ENCODE measurements at places on chromosomes 1 and 21.

DNA sequence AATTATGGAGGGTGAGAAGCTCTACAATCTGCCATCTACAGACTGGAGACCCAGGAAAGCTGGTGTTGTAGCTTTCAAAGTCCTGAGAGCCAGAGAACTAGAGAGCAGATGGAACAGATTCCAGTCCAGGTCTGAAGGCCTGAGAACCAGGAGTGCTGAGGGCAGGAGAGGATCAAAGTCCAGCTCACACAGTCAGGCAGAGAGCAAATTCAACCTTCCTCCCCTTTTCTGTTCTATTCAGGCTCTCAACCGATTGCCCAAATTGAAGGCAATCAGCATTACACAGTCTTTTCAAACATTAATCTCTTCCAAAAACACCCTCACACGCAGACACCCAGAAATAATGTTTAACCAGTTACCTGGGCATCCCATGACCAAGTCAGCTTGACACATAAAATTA is 2.5 kb upstream of the TMPRSS2 start:
- DNase-seq: no peak

DNA sequence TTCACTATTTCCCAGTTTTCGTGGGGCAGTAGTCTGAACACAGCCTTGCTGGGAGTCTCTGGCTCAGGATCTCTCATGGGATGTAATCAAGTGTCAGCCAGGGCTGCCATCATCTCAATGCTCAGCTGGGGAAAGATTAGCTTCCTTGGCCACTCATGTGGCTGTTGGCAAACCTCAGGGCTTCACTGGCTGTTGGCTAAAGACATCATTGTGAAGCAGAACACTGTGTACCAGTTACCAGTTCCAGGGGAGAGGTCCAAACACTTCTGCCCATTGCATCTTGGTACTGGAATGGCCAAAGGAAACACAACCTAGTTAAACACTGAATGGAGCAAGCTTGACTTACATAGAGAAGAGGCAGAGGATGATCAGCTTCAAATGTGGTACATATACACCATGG is 33.7 kb downstream of the AADACL4 start:
- no peak for DNase-seq

DNA sequence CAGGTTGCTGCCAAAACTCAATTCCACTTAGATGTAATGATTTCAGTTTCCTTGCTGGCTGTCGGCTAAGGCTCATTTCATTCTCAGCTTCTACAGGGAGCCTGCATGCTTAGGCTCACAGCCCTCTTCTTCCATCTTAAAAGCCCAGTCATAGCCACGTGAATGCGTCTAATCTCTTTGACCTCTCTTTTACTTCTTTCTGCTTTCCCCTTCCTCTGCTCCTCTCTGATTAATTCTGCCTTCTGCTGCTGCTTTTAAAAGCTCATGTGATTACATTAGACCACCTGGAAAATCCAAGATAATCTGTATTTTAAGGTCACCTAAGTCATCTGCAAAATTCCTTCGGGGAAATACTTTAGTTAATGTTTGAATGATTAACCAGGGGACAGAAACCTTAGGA is 812.8 kb upstream of the BRINP3 start:
- no peak for DNase-seq

DNA sequence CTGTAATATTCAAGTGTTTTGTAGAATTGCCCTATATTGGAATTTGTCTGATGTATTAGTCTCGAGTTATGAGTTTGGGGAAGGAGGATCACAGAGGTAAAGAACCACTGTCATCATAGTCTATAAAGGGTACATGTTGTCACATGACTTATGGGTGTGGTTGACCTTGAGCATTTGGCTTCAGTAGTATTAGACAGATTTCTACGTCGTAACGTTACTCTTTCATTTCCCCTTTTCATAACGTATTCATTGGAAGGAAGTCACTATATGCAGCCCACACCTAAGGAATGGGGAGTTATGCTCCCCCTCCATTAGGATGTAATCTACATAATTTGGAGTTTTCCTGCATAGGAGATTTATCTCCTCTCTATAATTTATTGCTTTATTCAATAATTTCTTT is 110.1 kb upstream of the VAV3 start:
- DNase-seq: no peak

- no peak for DNase-seq
These were observed 3.1 kb downstream of the PRUNE1 start for GRCh38 chr1:151011154-151011850.

DNA sequence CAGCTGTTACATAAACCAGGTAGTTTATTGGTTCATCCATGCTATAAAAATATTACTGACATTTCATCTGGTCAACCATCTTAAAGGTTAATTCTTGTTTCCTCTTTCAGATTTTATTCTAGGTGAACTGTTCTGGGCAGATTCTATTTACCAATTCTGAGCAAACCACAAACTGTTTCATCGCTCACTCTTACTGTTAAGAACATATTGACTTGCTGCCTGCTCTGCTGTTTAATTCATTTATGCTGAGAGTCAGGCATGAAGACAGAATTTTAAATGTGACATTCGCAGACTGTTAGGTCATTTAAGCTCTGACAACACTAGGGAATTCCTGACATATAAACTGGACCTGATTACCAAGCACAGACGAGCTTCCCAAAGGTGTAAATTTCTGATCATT is 98.3 kb downstream of the PIGK start:
- no peak for DNase-seq

DNA sequence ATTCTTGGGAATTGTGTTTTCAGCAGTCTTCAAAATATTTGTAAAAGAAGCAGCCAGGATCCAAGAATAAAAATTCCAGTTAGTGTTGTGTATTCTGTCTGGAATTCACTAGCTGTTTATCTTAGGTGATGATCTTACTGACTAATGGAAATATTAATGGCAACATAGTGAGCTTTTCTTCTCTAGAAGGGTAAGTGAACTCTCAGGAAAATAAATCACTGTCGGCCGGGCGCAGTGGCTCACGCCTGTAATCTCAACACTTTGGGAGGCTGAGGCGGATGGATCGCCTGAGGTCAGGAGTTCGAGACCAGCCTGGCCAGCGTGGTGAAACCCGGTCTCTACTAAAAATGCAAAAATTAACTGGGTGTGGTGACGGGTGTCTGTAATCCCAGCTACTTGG is 87.4 kb upstream of the KIF1B start:
- DNase-seq: no peak

GRCh38 chr1:205811660-205812059 is 1.3 kb downstream of the SLC41A1 start:
- DNase-seq: no peak

DNA sequence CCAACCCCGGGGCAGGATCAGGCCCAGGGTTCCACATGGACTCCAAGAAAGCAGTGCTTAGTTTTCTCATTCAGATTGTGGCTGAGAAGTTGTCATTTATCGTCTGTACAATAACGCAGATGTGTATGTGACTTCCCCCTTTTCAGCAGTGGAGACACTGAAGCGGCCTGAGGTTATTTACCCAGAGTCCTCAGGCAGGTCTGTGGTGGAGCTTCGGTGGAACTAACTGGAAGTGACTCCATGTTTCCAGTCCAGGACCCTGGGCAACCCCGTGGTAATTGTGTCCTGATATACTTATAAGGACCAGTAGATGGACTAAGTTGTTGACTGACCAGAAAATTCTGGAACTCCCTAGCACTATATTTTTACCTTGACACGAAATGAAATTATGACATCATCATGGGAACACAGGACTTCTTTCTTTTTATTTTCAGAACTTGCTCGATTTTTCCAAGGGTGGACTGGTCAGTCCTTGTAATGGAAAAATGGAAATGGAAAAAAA is 1.0 kb upstream of the IER5 start:
- DNase-seq: no peak

DNA sequence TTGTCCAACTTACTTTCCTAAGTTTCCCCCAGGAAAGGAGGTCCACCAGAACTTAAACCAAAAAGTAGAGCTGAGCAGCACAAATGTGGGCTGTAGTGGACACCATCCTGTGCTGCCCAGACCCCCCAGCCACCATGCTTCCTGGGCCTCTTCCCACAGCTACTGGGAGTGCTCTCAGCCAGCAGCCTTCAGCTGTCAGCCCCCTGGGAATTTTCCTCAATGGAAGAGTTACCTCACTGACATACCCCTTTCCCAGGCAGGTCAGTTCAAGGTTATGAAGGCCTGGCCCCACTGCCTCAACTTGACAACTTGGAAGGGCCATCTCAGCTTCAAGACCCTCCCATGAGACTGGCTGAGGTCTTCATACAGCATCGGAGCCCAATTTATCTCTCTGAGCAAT is 47.7 kb downstream of the CDCP2 start:
- no peak for DNase-seq

DNA sequence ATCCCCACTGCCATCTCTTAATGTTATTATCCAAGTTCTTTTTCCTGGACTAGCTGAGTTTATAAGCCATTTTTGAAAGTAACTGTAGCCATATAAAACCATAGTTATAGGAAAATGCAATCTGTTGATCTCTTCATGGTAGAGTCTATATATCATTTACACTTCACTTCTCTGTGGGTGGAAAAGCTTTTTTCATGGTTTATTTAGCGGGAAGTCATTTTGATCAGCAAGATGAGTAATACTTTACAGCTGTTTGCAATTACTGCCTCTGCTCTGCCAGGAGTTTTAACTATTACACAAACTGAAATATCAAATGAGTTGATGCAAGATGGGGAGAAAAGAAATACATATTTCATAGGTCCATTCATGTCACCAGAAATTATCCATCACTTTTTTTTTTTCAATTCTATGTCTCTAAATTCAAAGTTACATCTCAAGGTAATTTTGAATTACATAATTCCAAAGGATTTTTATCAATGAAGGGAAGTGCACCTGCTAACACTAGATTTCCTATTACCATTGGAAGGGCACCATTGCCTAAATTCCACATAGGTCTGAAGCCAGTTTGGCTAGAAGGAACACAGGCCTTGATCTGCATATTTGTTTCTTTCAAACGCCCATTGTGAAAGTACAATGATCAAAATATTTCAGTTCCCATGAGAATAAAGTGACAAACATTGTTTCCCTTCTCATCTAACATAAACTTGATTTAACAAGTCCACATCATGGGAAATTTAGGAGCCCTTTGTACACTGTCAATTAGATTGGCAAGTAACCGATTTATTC is 296.7 kb downstream of the ZNF326 start:
- no peak for DNase-seq

DNA sequence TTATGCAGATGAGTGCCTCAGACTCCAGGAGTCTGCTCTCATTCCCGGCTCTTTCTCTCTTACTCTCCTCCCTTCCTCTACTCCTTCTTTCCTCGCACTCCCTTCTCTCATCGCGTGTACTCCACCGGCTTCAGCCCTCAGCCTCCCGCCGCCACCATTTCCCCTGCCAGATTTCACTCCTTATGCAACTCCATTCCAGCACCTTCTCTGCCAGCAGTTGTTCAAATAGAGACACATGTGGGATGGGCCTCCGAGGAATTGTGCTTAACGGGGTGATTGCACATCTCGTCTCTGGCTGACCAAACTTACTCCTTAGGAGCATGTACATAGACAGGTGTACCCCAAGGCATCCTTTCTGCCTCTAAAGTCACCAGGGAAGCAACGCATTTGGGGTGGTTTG is 2.1 kb downstream of the CNTN2 start:
- no peak for DNase-seq

DNA sequence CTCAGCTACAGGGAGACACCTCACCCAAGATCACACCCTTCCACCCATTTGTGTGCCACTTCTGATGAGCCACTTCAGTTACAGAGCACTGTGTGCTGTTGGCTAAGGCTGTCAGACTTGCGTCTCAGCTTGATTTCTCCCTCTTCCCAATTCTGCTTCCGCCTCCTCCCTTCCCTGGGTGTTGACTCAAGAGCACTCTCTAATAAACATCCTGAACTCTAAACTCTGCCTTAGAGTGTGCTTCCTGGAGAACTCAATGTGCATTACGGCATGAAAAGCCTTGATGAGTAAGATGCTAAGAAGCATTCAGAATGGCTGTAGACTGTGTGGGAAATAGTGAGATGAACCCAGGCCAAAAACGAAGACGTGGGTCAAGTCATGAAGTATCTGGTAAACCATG is 54.9 kb upstream of the S1PR1 start:
- no peak for DNase-seq

DNA sequence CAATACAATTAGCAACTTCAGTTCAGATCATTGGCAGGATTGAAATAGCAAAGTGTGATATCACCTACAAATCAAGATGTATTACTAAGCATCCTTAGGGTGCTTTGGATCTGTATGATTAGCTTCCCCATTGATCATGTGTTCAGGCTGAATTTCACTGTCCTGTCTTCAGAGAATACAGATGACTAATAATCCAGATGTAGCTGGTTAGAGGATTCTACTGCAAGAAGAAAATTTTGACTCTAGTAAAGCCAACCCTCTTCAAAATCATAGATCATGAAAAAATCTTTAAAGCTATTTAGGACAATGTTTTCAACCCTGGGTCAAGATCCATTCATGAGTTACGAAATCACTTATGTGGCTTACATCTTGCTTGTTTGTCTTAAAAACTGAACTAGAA is 184.4 kb downstream of the PTGER3 start:
- DNase-seq: no peak

GRCh38 chr1:42926879-42927242 is 31.8 kb downstream of the SLC2A1 start:
- DNase-seq: no peak

GRCh38 chr1:217190359-217190758 is 440.5 kb downstream of the GPATCH2 start:
- no peak for DNase-seq

- no peak for DNase-seq
These were observed 25.4 kb upstream of the NPL start for GRCh38 chr1:182764029-182764727.

DNA sequence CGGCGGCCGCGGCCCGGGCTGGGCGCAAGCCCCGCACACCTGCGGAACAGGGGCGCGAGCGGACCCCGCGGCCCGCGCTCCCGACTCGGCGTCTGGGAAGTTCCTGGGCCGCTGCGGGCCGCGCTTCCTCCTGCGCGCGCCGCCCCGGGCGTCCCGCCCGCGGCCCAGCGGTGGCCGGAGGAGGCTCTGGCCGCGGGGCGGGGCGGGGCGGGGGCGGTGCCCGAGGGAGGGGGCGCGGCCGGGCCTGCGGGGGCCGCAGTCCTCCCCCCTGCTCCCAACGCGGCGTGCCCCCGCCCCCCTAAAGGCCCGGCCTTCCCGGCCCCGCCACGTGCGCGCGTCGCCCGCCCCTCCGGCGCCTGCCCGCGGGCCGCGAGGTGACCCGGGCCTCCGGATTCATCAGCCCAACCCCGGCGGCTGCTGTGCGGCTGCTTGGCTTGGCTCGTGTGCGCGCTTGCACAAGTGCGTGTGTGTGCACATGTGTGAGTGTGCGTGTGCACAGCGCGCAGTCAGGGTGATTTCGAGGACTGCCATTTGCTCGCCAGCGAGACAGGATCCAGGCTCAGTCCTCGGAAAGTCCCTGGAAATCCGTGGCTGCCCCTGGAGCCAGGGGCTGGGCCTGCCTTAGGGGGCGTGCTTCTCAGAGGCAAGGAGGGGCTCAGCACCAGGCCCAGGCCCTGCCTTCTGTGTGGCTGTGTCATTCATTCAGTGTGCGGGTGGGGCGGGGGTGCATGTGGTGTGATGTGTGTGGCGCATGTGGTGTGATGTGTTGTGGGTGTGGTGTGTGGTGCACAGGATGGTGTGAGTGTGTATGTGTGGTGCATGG is at the start of gene C2CD2:
Gene C2CD2 (minus strand): TSS at position 188 of the 823 bp plus-strand sequence. CDS start 370 bp downstream, outside the sequence.
- peak; percentile 2 for DNase-seq

GRCh38 chr1:41743366-41743765 is 175.4 kb downstream of the HIVEP3 start:
- no peak for DNase-seq

GRCh38 chr1:212109728-212110127 is 74.2 kb downstream of the DTL start:
- DNase-seq: no peak

GRCh38 chr21:29649406-29649814 is 290.4 kb downstream of the GRIK1 start:
- no peak for DNase-seq

Measured in stimulated activated CD4-positive, alpha-beta T cell treated with anti-CD3 and anti-CD28 coated beads, Interleukin-12 subunit alpha, Interleukin-12 subunit beta, amount 100 ng/mL, for 48 hours (primary cell).